ENCODE measurements at places on chromosomes 7 and 10.

DNA sequence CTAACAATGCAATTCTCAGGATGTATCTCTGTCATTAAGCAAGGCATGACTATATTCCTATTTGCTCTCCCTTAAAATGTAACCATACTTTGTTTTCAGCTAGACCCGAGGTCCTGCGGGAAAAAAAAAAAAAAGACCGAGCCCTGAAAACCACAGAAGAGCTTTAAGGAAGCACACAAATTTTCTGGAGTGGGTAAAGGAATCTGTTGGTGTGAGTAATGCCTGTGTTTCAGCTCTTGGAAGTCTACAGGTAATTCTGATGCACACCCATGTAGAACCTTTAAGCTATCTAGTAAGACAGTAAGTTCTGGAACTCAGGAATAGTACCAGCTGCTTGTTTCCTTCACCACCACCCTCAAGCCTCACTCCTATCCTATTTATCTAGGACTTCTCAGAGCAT, 351.1 kb downstream of the PARD3 start:
- DNase-seq = no peak

- DNase-seq = peak; percentile 76
Observed at GRCh38 chr7:14389595-14389994, 400.1 kb upstream of the ETV1 start.

GRCh38 chr10:23754941-23755340, 316.1 kb downstream of the OTUD1 start:
- DNase-seq = no peak

- no peak for DNase-seq
Observed at GRCh38 chr10:122855745-122856144, 10.1 kb upstream of the CUZD1 start.

DNA sequence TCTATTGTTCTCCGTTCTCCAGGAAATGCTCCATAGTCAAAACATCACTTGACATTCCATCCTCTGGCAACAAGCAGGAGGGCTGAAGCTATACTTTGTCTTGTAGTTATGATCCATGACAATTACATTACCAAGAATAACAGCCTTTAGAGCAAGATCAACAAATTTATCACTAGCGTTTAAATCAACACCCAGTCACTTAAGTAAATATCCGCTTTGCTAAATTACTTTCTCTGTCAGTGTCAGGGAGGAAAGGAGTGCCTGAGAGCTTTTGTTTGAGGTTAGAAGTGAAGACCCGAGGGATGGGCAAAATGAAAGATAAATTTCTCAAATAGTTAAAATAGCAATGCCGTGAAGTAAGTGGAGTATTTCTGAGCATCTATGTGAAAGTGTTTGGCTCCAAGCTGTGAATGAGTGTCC, 236.1 kb upstream of the BMPER start:
- DNase-seq = no peak

DNA sequence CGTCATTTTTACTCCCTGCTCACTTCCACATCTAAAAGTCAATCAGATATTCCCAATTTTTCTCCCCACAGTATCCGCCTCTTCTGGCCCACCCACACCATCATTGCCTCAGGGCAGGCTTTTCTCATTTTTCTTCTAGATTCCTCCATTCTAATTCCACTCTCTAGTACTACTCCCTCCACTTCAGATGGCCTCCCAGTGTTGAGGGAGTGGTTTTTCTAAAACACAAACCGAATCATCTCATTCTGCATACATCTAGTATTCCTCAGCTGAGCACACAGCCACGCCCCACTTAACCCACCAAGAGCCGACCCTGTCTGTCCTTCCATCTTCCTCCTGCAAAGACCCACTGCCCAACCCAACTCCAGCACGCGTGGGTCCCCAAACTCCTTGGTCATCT, 314.9 kb upstream of the NPVF start:
- no peak for DNase-seq

- DNase-seq = no peak
Observed at GRCh38 chr10:6201516-6201975, 1.2 kb upstream of the PFKFB3 start.

DNA sequence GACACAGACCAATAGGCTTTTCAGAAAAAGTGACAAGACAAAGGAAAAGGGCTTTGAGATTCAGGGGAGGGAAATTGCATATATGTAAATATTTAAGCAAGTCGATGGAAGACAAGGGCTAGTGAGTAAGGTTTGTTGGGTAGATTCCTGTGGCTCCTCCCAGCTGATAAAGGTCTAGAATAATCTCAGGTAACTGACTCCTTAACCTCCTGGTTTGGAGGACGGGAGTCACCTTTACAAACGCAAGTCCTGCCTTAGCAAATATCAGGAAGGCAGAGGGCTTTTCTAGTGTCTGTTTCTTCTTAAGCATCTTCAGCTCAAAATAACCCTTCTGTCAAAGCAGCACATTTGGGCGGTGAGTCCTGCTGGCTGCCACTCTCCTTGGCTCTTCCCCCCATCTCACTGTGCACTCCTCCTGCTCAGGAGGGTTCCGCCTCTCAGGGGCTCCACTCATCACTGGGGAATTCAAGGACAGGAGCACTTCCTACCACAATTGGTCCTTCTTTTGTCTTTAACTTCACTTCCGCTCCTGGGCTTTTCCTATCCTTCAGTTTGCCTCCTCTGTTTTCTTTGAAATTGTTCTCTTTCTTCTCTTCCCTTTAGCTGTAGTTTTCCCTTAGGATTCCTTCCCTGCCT, 496.3 kb upstream of the KLF6 start:
- no peak for DNase-seq

- no peak for DNase-seq
Observed at GRCh38 chr10:127429601-127430312, 119.4 kb upstream of the NPS start.
